GM06990 (cell line): ENCODE measurements at places on chromosomes 3 and 15.

DNA sequence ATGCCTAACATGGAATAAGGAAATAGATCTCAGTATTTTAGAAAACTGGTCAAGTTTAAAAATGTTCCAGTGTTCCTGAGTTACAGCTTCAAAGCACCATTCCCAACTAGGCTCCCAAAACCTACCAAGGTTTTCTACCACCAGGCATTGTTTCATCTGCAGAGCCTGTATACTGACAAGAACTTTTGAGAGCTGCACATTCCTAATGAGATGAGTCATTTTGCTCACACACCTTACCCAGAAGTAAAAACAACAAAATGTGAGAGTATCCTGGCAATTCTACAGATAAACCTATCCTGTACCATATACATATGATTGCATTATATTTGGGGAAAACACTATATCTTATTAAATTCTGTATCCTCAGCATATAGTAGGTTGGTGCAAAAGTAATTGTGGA, 90.7 kb downstream of the ATP8B4 start:
- no peak for DNase-seq

DNA sequence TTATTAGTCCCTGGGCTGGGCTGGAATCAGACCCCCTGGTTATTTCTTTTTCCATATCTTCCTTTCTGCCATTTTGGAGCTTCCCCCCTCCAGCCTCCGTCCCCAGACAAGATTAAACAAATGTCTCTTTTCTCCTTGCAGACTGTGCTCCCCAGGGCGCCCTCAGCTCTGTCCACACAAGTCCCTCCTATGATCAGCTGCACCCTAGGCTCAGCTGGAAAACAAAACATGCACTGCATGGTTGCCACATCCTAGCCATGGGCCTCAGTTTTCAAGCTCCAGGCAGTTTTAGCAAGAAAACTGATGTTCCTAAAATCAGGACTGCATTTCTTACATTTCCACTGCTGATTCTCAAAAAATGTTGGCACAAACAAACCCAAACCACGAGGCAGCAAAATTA, 23.5 kb upstream of the RFTN1 start:
- no peak for DNase-seq

DNA sequence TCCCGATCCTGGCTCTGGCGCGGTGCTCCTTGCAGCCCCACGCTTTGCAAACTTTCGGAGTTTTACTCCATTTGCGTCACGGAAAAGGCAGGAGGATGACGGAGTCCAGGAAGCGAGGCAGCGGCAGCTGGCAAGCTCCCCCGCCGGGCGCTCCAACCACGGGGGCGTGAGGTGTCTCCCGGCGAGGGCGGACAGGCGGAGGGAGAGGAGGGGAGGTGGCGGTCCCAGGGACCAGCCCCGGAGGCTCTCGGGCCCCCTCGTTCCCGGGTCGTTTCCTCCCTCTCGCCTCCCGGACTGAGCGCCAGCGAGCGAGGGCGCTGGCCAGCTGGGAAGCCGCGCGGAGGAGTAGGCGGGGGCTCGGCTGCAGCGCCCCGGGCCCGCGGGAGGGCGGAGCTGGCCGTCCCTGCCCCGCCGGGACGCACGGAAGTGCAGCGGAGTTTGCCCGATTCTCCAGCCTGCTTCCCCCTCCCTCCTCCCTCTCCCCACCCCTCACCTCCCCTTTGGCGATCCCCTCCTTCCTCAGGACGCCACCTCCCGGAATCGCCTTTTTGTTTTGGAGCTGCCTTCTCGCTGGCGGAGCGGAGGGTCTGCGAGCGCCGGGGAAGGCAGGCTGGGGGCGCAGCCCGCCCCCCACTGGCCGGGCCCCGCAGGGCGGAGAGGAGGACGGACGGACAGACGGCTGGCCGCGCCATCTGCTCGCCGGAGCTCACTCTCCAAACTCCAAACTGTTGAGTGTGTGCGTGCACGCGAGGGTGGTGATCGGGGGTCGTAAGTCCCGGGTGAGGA, at the start of gene SNX33:
SNX33 (plus strand) TSS at position 543 of the 786 bp plus-strand sequence. CDS start 1,191 bp downstream, outside the sequence.
- DNase-seq = peak; percentile 60

DNA sequence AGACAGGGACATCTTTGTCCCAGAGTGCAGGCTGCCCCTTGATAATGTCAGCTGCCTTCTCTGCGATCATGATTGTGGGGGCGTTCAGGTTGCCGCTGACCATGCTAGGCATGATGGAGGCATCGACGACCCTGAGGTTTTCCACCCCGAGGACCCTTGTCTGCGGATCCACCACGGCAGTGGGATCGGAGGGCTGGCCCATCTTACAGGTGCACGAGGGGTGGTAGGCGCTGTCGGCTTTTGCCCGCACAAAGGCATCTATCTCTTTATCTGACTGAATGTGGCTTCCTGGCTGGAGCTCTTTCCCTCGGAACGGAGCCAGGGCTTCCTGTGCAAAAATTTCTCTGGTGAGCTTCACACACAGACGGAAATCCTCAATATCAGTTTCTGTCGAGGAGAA, 28.4 kb downstream of the CHDH start:
- no peak for DNase-seq

DNA sequence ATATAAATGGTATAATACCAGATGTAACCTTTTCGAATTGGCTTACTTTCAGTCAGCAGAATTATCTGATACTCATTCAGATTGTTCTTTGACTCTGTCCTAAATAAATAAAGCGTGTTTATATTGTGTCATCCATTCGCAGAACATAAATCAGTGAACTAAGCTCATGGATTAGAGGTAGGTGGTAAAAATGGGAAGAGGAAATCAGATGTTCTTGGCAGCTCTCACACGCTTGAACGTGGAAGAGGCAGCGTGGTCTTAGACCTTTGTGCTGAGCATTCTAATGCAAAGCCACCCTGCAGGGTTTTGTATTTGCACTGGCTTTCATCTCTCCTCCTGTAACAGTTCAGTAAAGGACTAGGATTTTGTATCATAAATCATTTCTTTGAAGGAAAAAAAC, 441.4 kb downstream of the GABRG3 start:
- no peak for DNase-seq

GRCh38 chr3:176376531-176376930, 820.8 kb downstream of the TBL1XR1 start:
- DNase-seq = no peak

DNA sequence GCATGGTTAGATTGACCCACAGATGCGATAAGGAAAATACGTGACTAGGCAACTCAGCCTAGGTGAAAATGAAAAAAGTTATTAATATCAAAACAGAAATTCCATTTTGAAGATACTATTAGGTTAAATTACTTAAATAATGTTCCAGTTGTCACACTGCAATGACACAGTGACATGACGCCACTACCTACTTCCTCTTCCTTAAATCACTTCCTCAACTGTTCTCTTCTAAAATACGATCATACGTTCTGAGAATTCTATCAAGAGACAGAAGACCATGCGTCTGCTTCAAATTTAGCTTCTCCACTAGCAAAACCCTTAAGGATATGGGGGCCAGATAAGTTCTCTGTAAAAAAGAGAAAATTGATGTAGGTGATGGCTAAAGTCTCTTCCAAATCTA, 18.2 kb downstream of the CMTM6 start:
- no peak for DNase-seq

DNA sequence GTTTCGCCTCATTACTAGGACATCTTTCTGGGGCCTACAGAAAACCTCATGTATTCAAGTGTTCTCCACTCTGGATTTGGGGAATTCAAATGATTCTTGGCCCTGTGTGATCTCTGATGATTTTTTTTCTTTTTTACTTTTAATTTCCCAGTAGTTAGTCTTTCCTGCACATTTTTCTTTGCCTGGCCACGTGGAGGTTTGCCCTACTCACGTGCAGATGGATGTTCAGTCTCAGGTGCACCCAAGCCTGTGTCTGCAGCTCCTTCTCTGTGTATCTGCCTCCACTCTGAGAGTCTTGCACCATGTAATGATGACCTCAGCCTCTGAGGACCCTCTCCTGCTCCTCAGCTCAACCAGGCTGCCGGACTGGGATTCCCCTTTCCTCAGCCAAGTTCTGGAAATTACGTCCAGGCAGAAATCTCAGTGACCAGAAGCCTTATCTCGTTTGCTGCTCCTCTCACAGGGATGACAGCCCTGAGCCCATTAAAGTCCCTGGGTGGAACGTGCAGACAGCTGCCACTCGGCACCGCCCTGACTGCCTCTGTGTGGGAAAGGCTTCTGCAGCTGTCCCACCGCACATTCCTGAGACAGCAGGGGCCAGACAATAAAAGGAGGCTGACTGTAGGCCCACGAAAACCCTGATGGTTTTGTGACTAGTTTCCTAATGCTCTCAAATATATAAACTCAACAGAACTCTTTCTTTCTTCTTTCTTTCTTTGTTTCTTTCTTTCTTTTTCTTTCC, 31.4 kb upstream of the GABRB3 start:
- no peak for DNase-seq

- no peak for DNase-seq
Measured at GRCh38 chr3:110576960-110577359, 494.7 kb upstream of the NECTIN3 start.

GRCh38 chr15:34512628-34513027, 70.8 kb downstream of the GOLGA8B start:
- DNase-seq = no peak

DNA sequence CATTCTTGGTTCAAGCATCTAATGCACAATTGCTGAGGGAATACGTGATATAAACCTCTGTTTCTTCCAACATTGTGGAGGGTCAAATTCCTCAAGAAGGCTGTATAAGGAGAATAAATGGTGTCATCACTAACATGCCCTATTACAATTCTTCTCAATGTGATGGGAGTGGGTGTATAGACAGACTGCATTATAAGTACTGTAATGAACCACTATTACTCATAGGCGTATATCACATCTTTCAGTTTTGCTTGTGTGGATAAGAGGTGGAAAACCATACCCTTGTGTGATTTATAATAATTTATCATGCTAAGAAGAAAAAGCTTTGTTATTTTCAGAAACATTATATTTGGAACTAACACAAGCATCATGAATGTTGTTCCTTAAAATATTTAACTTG, 35.3 kb upstream of the BBX start:
- DNase-seq = no peak

DNA sequence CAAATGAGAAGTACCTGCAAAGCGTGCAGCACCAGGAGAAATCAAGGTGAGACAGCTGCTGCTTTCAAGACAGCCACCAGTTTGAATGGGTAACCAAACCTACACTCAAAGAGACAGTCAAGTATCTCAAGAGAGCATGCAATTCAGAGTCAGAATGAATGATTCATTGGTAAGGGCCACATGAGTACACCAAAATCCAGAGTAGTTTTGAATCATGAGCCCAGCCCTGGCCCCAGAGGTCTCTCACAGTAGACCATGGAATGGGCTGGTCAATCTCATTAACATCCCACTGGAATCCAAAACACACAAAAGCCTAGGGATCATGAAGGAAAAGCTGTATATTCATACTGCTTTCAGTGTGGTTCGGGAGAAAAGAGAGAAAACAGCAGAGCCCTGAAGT, 242.8 kb downstream of the TBL1XR1 start:
- DNase-seq = no peak

- DNase-seq = no peak
Measured at GRCh38 chr15:77864211-77865105, 213.1 kb downstream of the TBC1D2B start.

- DNase-seq = no peak
Measured at GRCh38 chr3:113231827-113232253, 20.5 kb downstream of the BOC start.

DNA sequence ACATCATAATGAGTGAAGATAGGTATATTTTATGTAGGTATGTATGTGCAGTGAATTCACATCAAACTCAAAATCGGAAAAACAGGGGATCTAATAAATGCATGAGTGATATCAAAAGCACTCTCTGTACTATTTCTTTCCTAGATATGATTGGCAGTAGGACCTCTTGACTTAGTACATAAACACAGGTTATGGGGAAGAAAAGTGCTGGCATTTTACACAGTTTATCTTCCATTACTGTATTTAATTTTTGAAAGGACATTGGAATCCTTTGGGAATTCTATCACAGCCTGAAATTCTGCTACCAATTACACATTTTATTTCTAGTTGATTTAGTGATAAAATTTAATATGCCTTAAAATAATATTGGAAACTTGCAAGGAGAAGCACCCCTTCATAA, 470.5 kb upstream of the ONECUT1 start:
- DNase-seq = no peak

GRCh38 chr3:140736863-140737460, 59.1 kb downstream of the TRIM42 start:
- DNase-seq = no peak

DNA sequence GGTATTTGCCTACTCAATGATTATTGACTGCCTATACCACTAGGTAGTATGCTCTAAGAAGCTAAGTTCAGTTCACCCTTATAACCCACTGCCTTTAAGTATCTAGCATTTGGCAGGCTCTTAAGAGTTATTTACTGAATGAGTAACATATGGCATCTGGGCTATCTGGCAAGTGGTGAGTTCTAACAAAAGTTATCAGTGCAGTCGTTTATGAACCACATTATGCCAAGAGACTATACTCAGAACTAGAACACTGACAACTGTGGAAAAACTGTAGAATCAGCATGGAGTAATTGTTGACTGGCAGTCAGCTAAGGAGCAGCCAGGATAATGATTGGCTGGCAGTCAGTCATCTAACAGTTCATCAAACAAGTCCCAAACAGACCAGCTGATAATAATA, 25.8 kb downstream of the RAF1 start:
- DNase-seq = no peak

DNA sequence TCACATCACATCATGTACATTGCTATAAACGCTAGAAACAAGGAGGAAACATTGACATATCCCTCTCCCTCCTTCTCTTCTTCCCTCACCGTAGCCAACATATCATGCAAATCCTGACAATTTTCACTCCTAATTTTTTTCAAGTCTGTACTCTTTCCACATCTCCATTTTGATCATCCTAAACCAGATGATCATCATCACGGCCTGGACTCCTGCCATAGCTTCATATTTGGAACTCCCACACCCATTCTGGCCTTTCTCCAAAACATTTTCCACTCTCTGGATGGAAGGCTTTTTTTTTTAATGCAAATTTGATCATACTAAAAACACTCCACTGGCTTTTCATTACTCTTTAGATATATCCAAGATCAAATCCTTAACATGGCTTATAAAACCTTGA, 248.0 kb upstream of the CNTN3 start:
- no peak for DNase-seq

DNA sequence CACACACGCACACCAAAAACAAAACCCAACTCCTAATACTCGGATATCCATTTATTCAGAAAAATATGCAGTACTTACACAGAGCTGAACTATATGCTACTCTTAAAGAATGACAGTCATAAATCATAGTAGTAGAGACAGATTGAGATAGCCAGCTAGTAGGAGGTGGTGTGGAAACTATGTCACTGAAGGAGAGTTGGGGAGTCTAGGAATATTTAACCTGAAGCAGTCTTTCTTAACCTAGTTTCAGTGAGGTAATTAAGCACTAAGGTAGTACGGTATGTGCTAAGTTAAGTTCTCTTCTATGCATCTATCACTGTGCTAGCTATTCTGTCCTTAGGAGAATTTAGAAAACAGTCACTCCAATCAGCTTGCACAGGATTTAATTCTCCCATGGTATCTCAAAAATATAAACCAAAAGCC, 54.2 kb downstream of the ANKRD28 start:
- DNase-seq = no peak

- no peak for DNase-seq
Measured at GRCh38 chr15:83843471-83843871, 189.5 kb downstream of the ADAMTSL3 start.
